Stimulated activated CD8-positive, alpha-beta memory T cell treated with anti-CD3 and anti-CD28 coated beads, Interleukin-12 subunit alpha, Interleukin-12 subunit beta, amount 100 ng/mL, for 1 hour (primary cell): ENCODE measurements at places on chromosomes 5 and 9.

GRCh38 chr9:87435189-87435880 is 62.3 kb upstream of the DAPK1 start:
- DNase-seq, result no peak

DNA sequence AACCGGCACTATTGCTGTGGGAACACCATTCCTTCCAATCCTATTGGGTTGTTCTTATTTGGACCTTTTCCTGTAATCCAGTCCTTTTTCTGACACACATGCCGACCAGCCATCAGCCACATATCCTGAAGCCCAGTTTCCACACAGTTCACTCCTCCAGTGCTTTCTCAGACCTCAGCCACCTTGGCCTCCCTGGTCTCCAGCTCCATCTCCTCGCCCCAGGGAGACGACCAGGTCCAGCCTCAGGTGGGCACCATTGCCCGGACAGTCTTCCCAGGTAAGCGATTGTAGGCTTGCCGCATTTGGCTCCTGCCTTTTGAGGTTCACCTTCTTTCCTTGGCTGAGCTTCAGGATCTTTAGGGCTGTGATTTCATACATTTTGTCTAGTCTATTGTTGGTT is 15.2 kb upstream of the TERT start:
- no peak for DNase-seq

GRCh38 chr9:70108181-70108580 is 64.5 kb downstream of the MAMDC2 start:
- no peak for DNase-seq

- no peak for DNase-seq
Measured at GRCh38 chr5:83724001-83724400, 3.3 kb upstream of the HAPLN1 start.

- DNase-seq, result no peak
Measured at GRCh38 chr5:143226872-143227271, 176.6 kb downstream of the NR3C1 start.

DNA sequence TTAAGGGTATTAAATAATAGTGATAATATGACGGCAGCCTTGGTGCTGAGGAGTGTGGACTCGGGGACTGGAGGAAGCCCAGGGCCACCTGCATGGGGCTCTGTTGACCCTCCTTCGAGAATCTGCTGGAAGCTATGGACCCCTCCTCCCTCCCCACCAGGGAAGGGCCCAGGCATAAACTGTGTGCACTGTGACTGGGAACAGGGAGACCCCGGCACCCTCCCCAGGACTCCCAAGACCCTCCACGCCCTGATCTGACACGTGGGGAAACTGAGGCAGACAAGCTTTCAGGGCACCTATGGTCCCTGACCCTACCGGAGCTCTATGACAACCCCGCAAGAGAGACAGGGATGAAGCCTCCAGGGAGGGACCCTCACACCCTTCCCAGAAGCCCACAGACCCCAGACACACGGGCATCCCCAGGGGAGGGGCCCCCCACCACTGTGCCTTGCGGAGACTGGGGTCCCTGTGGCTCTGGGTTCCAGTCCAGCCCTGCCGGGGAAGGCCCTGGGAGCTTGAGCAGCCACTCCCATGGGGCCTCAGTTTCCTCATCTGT is 6.5 kb upstream of the EGFL7 start:
- no peak for DNase-seq

- DNase-seq, result no peak
Measured at GRCh38 chr5:10339058-10339811, 14.3 kb upstream of the MARCHF6 start.

DNA sequence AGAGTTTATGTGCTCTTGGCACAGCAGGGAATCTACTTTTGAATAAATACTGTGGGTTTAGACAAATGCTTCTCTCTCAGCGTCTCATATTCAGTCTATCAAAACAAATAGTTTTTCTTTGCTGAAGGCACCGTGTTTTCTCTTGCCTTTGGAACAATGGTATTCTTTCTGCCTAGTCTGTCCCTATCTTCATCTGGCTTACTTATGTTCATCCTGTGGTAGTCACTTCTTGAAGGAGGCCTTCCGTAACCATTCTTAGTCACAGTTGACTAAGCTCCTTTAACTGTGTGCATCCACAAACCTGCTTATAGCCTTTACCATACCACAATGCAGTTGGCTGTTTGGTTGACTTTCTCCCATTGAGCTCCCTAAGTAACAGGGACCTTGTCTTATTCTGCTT is 45.9 kb downstream of the LARP1 start:
- DNase-seq, result no peak
